Fibroblast of the aortic adventitia (primary cell): ENCODE measurements at places on chromosomes 2 and 18. TPM values are rescaled to one million over a fixed set of nuclear protein-coding genes. Genes with fewer than 3 reads are reported as not detected.

DNA sequence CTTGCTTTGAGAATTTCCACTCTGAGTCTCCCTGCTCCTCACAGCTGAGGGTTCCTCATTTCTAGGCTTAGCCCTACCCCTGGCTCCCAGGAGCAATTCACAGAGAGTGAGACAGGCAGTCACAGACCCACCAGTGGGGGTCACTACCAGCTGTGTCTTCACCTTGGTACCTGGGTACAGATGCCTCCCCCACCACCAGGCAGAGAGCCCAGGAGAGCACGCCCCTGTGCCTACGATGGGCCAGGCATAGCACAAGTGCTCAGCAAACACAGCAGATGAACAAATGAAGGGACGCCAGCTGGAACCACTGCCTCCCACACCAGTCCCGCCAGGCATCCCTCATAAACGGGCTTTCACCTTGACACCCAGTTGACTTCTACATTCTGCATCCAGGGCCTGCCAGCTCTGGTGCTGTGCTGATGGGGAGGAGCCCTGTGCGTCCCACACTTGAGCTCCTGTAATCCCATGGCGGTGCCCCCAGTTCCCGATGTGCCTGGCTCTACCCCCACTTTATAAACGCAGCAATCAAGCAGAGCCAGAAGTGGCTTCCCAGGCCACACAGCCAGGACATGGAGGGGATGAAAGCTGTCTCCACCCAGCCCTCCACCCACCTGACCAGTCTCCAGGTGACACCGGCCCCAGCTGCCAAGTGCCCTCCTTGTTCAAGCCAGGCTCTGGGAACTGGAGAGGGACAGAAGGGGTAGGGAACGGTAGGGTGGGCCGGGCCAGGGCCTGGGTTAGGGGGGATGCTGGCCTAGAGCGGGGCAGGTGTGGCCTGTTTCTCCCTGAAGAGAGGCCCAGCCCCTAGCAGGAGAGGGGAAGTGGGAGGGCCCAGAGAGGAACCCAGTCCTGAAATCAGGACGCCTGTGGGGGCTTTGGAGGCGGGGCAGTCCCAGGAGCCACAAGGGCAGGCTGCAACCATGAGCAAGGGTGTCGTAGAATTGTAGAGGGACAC lies 42.5 kb downstream of the SCTR start:
- DNase-seq, result no peak

GRCh38 chr2:219273937-219274336 lies 5.2 kb upstream of the DNAJB2 start:
- no peak for DNase-seq

GRCh38 chr18:49151482-49151881 lies 200.7 kb upstream of the SMAD7 start:
- no peak for DNase-seq

- DNase-seq, result no peak
Measured at GRCh38 chr2:187934692-187935091, 357.0 kb upstream of the GULP1 start.

DNA sequence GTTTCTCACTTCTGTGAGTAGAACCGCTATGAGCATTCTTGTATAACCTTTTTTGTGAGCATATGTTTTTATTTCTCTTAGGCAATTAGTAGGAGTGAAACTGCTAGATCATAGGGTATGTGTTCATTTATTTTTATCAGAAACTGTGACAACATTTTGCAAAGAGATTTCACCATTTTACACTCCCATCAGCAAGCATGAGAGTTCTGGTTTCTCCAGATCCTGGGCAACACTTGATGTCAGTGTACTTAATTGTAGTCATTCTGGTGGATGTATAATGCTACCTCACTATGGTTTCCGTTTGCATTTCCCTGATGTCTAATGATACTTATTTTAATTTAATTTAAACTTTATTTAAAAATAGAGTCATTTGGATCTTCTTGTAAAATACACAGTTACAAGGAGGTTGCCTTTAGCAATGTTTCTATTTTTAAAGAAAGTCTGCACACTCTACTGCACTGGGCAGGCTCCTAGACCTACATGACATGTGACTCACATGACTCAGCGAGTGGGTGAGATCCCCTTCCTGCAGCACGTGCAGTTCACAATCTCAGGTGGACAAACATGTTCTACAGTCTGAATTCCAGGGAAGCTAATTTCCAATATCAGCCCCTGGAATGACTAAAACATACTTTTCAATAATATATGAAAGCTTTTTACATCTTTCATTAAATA lies 127.0 kb upstream of the BCL2L11 start:
- no peak for DNase-seq

GRCh38 chr18:67608615-67609273 lies 92.2 kb upstream of the DSEL start:
- DNase-seq, result peak; percentile 92

GRCh38 chr2:233977296-233977837 lies 60.2 kb downstream of the TRPM8 start:
- DNase-seq, result no peak

GRCh38 chr2:73981081-73982001 lies 3.4 kb upstream of the TET3 start:
- no peak for DNase-seq

DNA sequence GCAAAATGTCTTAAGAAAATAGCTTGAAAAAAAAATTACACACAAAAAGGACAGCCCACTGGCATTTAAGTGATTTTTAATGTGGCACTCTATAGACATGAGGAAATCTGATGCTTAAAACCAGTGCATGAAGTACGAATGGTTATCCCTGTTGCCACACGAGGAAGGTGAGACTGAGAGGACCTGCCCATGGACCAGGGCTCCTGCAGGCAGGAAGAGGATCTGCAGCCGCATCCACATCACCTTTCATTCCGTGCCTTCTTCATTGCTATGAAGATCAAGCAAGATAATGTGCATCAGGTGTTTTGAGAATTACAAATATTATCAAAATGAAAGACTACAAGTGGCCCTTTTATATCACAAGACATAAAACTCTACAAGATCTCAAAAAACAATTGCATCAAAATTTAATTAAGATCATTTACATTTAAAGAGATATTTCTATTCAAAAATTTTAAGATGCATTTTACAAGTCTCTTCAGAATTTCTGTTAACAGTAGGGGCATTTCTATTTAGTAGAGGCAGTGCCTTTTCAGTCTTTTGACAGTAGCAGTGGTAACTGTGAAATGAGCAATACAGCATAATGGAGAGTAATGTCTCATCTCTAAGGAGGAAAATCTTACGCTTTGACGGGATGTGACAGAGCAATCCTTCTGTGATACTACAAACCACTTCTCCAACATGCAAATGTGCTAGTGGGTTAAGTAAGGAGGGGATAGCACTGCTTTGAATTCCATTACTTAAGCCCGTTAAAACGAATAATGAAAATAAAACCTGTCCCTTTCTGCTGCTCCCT lies 83.4 kb downstream of the SLC5A7 start:
- DNase-seq, result no peak

GRCh38 chr2:40200366-40200915 lies 251.4 kb downstream of the SLC8A1 start:
- DNase-seq, result peak; percentile 50

- DNase-seq, result no peak
Measured at GRCh38 chr18:62179213-62179612, 7.6 kb downstream of the PIGN start.

- DNase-seq, result no peak
Measured at GRCh38 chr2:17578466-17578928, 38.0 kb downstream of the VSNL1 start.

DNA sequence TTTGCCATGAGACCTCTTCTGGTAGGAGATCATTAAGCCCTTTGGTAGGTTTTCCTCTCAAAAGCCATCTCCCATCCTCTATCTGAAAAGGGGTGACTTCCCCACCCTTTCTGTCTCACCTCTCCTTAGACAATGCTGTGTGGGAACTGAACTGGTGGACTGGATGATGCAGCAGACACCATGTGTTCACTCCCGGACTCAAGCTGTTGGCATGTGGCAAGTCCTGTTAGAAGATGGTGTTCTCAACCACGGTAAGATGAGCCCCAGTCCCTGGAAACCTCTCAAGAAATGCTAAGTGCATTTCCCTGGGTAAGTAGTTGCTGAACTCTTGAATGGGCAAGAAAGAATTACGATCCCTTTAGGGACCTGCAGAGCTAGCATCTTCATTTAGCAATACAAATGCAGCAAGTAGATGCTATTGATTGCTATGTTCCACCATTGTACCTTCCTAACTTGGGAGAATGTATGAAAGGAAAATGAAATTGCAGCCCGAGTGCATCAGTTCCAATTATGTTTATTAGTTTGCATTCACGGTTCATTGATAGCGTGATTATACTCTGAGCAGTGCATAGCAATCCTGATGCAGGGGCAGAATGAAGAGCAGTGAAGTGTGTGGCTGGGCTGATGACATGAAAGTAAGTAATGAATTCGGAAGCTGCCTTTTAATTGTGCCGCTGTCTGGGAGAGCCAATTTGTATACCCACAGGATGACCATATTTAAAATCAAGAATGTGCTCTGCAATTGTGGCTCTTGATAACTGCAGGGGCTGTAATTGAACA lies 110.0 kb upstream of the MAP3K20 start:
- no peak for DNase-seq

DNA sequence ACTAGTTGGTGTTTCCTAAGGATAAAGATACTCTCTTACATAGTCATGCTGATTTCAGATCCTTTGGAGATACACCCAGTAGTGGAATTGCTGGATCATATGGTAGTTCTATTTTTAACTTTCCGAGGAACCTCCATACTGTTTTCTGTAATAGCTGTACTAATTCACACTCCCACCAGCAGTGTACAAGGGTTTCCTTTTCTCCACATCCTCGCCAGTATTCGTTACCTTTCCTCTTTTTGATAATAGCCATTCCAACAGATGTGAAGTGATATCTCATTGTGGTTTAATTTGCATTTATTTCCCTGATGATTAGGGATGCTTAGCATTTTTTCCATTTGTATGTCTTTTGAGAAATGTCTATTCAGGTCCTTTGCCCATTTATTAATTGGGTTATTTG lies 34.0 kb downstream of the ACTR2 start:
- peak; percentile 35 for DNase-seq

SLC9A2 gene
- under 0.01 TPM in 1 of 2 replicates, not detected in the other for total RNA-seq

UBXN4 gene
- total RNA-seq, result 55.1 and 81.8 TPM in 2 replicates

MTLN gene
- 38.6 and 51.1 TPM in 2 replicates for total RNA-seq

GNLY gene
- total RNA-seq, result not detected in 2 replicates

CMPK2 gene
- total RNA-seq, result 1.9 and 11.0 TPM in 2 replicates
